ENCODE measurements at places on chromosomes 6 and 20.

DNA sequence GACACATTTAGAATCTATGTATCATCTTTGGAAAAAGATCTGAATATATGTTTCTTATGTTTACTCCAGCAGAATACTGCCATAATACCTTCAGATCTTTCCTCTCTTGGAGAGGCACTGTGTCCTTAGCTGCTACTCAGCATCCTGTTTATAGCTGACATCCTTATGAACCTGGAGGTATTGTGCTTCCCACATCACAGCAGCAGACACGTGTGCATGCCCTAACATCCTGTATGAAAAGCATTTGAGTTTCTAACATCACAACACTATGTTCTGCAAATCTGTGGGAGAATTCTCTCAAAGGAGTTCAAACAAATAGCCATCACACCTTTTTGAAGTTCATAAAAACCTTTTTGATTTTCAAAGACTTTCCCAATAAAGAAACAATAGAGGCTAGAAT lies 216.0 kb downstream of the GJA1 start:
- DNase-seq: no peak

- DNase-seq: no peak
Observed at GRCh38 chr6:34385793-34386195, 6.7 kb downstream of the NUDT3 start.

DNA sequence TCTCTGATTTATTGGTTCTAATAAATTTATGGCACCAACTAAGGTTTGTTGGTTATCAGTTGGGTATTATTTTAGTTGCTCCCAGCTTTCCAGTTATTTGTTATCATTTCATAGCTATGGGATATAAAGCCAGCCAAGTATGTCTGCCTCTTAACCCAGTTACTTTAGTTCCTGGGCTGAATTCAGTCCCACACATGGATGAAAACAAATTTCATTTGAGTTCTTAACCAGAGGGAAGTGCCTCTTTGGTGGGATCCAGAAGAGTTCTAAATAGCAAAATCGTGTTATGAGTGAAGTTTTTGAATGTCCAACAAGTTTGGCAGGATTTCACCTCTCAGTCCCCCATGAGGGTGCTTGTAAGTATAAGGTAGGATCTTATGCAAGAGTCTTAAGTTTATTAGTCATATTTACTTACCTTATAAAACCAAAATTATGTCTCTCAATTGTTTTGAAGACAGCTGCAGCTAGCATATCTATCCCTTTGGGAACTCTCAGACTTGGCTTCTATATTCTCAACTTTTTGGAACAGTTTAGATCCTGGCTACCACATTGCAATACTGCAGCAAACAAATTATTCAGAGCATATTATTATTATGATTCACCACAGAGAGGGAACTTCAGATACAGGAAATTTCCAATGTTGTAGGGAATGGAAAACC lies 683.6 kb downstream of the BCKDHB start:
- DNase-seq: no peak

DNA sequence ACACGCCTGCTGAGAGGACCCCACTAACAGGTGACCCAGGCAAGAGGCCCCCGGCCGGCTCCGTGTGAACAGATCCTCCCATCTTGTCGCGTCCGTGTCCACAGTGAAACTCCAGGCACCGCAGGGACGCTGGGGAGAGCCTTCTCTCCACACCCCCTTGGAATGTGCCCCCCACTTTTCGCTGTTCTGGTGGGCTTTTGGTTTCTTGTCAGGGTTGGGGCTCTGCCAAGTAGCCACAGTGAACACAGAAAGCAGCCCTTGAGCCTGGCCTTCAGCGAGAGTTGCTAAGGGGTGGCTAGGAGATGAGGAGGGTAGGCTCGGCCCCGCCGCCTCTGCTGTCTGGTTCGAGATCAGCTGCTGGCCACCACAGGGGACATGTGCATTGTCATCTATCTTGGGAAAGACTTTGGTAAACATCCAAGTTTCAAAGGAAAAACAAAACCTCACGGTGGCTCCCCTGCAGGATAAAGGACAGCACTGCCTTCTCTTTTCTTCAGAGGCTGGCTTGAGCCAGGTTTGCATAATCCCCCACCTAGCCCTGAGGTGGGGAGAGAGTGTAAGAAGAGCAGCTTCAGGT lies 22.7 kb downstream of the SYNDIG1 start:
- no peak for DNase-seq

GRCh38 chr20:46807998-46808397 lies 86.6 kb upstream of the EYA2 start:
- no peak for DNase-seq

Measured in NCI-H524 treated with DMSO at 0.1 percent for 48 hours (cell line).